ENCODE measurements at places on chromosomes 1 and 21.

GRCh38 chr1:226062558-226063223, at the start of gene H3-3A:
H3-3A (plus strand) TSS chr1:226062716; CDS start chr1:226064352, 1,636 bp downstream.
- DNase-seq = peak; percentile 98

- DNase-seq = no peak
Observed at GRCh38 chr1:30109853-30110252, 613.5 kb downstream of the MATN1 start.

- no peak for DNase-seq
Observed at GRCh38 chr1:2172551-2173146, 21.9 kb downstream of the FAAP20 start.

DNA sequence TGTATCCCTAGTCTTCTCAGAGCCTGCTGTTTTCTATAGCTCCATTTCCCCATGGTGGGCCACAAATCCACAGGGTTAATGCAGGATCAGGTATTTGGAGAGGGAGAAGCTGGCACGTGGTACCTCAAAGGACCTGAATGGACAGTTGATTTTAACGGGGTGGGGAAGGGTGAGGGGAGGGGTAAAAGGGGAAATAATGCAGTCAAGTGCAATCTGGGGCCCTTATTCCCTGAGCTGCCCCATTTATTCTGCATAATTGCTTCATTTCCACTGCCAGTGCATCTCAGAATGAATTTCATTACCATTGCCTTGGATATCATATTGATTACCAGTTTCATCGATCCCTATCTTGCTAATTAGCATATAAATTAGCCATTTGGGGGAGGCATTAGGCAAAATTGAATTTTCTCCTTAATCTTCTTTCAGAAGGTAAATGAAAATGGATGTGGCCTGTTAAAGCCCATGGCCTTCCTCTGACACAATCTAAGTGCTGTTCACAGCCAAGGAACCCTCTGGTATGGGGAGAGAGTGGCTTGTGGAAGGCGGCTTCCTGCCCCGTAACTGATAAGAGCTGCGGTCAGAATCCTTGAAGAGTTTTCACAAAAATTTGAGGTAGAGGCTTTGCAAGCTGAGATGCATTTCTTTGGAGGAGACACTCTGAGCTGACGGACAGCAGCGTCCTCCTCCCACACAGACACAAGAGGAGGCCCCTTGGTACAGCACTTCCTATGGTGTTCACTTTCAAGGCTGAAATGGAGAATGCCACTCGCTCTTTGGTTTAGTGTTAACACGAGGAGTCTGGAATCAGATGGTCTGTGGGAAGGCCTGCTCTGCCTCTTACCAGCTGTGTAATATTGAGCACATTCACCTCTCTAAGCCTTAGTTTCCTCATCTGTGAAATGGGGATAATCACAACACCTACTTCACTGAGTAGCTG, 34.4 kb downstream of the PHC2 start:
- no peak for DNase-seq

DNA sequence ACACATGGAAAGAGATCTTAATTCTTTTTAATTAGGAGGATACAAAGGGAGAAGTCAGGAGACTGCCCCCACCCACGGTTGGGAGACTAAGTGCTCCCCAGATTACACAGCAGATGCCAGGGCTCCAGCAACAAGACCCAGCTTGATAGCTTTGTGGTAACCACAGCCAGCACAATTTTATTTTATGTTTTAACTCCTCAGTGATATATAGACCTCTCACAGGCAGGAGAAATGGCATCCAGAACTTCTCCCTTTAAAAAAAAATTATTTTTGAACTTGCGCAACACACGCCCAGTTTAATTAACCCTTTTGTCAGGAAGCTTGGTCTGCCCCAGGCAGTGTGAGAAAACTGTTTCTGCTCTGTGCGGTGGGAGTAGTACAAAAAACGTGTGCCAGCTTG, 62.6 kb upstream of the ACOT11 start:
- no peak for DNase-seq

- no peak for DNase-seq
Observed at GRCh38 chr21:36532769-36533467, 53.0 kb upstream of the CLDN14 start.

DNA sequence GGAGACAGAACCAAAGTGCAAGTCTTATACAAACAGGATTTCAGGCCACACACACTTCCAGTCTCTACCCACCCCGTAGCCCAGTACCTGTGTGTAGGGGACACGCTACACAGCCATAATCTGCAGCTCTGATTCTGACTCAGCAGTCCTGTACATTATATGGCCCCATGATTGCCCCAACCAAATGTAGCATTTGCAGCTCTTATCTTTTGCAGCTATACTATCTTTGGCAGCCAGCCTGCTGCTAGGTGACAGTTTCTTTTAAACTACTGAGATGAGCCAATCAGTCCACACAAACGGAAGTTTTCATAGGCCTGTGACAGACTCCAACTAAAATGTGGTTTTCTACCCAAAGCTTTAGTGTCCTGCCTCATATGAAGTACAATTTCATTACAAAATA, 259.6 kb upstream of the ST6GALNAC5 start:
- no peak for DNase-seq

DNA sequence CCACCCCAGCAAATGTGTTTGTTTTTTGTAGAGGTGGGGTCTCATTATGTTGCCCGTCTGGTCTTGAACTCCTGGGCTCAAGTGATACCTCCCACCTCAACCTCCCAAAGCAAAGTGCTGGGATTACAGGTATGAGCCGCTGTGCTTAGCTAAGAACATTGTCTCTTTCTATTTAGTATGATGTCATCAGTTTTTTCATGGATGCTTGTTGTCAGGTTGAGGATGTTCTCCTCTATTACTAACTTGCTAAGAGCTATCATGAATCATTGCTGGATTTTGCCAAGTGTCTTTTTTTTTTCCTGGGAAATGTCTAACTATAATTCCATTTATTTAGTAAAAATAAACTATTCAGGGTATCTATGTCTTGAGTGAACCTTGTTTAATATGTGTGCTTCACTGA, 19.0 kb upstream of the MPC2 start:
- no peak for DNase-seq

DNA sequence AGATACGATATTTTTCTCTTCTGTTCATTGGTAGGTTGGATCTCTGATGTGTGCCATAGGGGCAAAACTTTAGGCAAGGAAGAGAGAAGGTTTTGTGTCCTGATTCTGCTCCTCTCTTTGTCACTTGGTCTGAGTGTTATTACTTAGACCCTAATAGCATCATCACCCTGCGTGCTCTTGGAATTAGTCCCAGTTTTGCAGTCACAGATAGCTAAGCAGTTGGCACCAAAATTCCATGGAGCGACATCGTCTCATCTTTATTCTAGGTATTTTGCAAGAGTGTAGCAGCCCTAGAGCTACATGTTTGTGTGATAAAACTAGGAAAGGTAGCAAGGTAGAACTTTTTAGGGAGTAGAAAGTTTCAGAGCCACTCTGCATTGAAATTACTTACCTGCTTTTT, 23.8 kb downstream of the PIP5K1A start:
- no peak for DNase-seq

Measured in activated T-cell treated with anti-CD3 and anti-CD28 coated beads, Interleukin-2, amount 50 U/mL, for 1 hour (primary cell).